ENCODE measurements at places on chromosomes 1 and 21. TPM values are rescaled to one million over a fixed set of nuclear protein-coding genes. Genes with fewer than 3 reads are reported as not detected.

DNA sequence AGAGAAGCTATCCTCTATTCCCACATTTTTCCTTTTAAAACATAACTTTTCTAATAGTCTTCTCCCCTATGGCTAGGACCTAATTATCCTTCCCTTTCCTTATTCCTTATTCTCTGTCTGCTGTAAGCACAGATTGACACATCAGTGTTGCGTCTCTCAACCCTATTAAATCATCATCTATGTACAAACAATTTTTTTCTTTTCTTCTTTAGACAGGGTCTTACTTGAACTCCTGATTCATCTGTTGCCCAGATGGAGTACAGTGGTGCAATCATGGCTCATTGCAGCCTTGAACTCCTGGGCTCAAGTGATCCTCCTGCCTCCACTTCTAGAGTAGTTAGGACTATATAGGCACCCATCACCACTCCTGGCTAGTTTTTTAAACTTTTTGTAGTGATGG, 8.3 kb downstream of the KLHDC9 start:
- no peak for DNase-seq

DNA sequence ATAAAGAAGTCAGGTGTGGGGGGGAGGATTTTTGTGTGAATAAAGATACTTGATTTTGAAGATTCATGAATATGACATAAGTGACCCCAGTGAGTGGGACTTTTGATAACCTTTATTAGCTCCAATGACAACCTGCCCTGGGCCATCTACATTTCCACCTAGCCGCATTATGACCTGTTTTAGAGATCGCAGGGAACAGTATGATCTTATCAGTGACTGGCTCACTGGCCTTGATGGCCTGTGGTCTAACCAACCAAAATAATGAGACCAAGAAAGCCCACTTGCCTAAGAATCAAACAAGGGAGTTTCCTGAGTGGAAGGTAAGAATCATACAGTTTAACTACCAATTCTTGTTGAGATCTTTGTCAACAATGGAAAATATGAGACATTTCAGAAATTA, 1.8 kb downstream of the ELAPOR1 start:
- no peak for DNase-seq

- no peak for DNase-seq
Observed at GRCh38 chr1:151175863-151176262, at the start of gene TMOD4. Gene TMOD4, minus strand, starts transcription at chr1:151175981. Its CDS starts 1,106 bp downstream, at chr1:151174875.

- DNase-seq = no peak
Observed at GRCh38 chr1:198185759-198186158, 29.0 kb downstream of the NEK7 start.

- DNase-seq = peak; percentile 78
Observed at GRCh38 chr1:156727926-156728598, at the start of gene METTL25B. Gene METTL25B, plus strand, starts transcription at chr1:156728469. Its CDS starts 636 bp downstream, at chr1:156729105.

GRCh38 chr1:3402258-3403010, 52.0 kb upstream of the ARHGEF16 start:
- no peak for DNase-seq

DNA sequence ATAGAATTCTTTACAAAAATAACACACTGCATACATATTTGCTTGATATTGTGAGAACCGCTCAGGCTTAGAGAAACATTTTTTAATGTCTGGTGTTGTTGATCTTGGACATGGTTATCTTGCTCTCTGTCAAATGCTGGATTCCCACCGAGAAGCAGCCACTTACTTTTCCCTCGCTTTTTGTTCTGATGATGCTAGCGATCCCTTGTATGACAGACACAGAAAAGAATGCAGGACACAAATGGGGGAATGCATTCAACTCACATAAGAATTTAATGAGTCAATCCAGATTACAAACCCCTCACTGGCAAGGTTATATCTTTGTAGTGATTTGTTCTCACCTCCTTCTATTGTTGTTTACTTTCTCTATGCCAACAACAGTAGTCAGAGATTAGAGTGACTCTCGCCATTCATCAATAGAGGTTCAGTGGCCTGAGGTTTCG, 76.8 kb upstream of the AKT3 start:
- DNase-seq = no peak

Gene ZSWIM5
- total RNA-seq = 6.6 TPM

All from uterus (tissue), 4 donors.